ENCODE measurements at places on chromosomes 13 and 19.

DNA sequence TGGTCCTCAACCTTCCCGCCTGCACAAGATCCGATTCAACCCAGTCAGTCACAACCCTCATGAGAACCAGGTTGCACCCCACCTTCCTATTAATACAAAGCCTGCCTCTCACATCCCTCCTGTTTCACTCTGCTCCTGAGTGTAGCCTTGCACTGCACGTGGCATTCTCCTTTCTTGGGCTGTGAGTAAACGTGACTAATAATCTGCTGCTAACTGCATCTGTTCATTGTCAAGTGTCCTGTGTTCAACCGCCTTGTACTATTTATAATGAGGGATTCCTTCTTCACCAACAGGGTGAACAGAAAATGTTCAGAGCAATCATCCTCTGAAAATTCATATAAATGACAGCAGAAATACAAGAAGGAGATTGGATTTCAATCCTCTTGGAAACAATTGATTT is 1608.2 kb downstream of the SLITRK5 start:
- DNase-seq, result no peak

DNA sequence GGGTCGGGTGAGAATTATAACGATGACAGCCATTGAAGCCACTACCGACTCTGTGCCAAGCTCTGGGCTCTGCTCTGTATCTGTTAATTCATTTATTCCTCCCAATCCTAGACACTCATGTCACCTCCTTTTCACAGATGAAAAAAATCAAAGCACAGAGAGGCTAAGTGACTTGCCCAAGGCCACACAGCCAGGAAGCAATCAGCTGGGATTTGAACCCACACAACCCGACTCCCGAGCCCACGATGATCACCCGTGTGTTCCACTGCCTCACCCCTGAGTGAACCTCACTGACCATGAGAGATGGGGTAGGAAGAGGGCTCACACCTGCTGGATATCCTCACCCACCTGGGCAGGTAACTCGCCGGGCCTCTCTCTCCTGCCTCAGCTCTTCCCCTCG is 40.1 kb downstream of the ZNF473 start:
- no peak for DNase-seq

GRCh38 chr19:49133621-49134454 is 14.5 kb downstream of the PPFIA3 start:
- DNase-seq, result no peak

DNA sequence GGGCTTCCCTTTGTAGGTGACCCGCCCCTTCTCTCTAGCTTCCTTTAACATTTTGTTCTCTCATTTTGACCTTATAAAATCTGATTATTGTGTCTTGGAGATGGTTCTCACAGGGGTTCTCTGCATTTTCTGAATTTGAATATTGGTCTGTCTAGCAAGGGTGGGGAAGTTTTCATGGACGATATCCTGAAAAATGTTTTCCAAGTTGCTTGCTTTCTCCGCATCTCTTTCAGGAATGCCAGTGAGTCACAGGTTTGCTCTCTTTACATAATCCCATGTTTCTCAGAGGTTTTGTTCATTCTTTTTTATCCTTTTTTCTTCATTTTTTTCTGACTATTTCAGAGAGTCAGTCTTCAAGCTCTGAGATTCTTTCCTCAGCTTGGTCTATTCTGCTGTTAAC is 53.6 kb downstream of the POSTN start:
- no peak for DNase-seq

DNA sequence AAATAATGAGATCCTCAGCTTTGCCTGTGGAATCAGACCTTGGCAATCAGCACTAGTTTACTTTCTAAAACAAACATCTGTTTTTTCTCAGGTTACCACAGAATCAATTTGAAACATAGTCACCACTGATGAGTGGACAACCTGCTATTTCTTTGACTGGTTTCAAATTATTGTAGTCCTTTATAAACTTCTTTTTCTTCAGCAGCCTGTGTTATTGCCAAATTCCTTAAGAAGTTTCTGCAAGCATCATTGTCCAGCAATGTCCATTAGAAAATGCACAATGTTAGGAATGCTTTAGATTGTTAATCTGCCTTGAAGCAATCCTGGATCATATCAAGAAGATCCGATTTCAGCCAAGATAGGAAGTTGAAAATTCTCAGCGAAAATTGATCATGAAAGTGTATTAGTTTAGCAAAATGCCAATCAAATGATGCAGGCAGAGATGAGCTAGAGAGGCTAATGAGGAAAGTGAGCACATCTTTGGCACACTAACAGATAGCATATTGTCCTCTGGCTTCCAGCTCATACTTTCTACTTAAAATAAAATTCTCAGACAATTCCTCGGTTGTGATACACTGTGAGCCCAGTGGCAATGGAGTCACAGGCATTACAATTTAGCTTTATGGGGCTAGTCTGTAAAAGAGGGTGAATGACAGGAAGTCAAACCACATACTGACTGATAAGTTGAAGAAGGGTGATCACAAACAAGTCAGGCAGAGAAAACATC is 270.6 kb downstream of the SLITRK6 start:
- DNase-seq, result no peak

DNA sequence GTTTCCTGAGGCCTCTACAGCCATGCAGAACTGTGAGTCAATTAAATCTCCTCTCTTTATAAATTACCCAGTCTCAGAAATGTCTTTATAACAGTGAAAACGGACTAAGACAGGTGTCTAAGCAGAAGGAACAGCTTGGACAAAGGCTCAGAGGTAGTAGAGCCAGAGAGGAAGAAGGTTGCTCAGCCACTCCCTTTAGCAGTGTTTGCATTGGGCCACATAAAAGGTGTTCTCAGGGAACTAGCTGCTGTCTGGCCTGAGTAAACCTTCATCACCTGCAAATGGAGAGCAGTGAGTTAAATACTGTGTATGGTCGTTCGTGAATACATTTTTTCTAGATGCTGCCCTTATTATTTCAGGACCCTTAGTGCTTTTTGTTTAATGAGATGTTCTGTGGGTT is 383.4 kb downstream of the EFNB2 start:
- no peak for DNase-seq

GRCh38 chr19:5473646-5474045 is 18.4 kb downstream of the ZNRF4 start:
- no peak for DNase-seq

DNA sequence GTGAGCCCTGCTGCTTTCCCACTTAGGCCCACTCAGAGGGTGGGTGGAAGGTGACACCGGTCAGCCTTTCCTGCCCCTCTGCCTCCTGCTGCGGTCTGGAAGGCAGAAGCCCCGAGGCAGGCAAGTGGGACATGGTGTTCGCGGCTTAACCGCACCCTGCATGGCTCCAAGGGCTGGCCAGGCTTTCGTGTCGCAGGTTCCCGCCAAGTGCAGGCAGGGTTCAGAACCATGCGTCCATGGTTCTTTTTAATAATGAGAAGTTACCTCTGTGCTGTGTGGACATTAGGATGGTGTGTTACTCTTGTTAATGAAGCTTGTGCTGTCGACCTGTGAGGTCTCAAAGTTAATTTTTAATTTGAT is 986 bp downstream of the DGKH start:
- DNase-seq, result no peak

- DNase-seq, result no peak
Measured at GRCh38 chr19:18863843-18864362, 32.1 kb downstream of the CERS1 start.

- no peak for DNase-seq
Measured at GRCh38 chr19:15902254-15902653, 4.4 kb upstream of the CYP4F2 start.

DNA sequence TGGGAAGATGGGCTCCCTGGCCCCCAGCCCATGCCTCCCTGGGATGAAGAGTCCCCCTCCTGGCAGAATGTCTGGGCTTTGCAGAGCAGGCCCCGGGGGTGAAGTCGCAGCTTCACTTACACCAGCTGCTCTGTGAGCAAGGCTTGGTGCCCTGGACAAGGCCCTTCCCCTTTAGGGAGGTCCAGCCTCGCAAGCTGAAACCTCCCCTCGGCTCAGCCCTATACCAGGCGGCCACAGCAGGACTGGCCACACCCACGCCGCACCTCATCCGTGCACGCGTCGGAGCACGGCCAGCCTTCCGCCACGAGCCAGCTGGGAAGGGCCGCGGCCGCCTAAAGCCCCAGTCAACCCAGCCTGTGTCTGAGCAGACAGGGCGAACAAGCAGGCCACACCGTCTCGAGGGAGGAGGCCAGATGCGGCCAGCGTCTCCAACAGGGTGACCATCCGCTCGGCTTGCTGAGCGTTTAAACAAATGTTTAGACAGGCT is 83.2 kb upstream of the MCF2L start:
- DNase-seq, result no peak

DNA sequence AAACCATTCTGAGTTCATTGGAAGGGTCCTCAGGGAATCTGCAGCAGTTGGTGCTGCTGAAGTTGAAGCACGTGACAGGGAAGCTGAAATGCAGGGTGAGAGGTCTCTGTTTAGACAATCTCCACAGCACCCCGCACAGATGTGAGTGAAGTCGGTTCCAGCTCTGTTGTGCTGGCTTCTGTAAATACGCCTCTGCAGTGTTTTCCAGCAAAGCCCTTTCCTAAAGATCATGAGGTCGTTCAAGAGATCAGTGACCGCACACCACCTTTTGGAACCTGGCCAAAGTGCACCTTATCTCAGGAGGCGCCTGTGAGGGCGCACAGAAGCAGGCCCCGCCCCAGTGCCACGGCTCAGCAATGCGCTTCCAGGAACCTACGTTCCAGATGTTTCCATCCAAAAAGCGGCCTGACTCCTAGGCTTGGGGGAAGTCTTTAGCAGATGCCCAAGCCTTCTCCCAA is 10.8 kb downstream of the CUL4A start:
- no peak for DNase-seq

- DNase-seq, result no peak
Measured at GRCh38 chr19:4295972-4296771, 6.0 kb downstream of the TMIGD2 start.

DNA sequence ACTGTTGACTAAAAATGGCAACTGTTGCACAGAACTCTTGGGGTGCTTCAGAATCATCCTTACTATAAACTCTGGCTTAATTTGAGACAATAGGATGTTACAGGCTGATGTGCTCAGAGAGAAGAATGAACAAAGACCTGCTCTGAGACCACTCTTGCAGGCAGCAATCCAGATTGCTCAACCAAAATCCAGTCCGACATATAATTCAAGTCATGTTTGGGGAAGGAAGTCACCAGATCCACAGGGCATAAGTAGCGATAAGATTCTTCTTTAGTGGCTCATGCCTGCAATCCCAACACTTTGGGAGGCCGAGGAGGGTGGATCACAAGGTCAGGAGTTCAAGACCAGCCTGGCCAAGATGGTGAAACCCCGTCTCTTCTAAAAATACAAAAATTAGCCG is 20.6 kb downstream of the MTMR6 start:
- DNase-seq, result no peak

GRCh38 chr13:110610955-110611595 is 4.3 kb upstream of the NAXD start:
- DNase-seq, result no peak

GRCh38 chr19:23313196-23313595 is 63.0 kb upstream of the ZNF724 start:
- no peak for DNase-seq

GRCh38 chr19:18108897-18109296 is 11.3 kb downstream of the MAST3 start:
- DNase-seq, result no peak

DNA sequence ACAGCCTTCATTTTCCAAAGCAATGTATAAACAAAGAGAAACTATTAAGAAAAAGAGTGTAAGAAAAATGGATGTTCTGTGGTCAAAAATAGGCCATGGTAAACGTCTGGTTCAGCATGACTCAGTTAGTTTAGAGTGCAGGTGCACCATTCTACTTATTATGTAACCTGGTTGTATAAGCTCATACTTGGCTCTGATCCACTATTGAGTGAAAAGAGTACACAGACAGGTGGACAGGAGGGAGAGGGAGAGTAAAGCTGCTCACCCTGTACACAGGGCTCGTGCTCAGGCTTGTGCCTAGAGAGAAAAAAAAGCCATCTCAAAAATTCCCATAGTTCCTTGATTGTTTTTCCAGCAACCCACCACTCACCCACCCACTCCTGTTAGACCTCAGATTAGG is 85.8 kb upstream of the ZNF91 start:
- no peak for DNase-seq

DNA sequence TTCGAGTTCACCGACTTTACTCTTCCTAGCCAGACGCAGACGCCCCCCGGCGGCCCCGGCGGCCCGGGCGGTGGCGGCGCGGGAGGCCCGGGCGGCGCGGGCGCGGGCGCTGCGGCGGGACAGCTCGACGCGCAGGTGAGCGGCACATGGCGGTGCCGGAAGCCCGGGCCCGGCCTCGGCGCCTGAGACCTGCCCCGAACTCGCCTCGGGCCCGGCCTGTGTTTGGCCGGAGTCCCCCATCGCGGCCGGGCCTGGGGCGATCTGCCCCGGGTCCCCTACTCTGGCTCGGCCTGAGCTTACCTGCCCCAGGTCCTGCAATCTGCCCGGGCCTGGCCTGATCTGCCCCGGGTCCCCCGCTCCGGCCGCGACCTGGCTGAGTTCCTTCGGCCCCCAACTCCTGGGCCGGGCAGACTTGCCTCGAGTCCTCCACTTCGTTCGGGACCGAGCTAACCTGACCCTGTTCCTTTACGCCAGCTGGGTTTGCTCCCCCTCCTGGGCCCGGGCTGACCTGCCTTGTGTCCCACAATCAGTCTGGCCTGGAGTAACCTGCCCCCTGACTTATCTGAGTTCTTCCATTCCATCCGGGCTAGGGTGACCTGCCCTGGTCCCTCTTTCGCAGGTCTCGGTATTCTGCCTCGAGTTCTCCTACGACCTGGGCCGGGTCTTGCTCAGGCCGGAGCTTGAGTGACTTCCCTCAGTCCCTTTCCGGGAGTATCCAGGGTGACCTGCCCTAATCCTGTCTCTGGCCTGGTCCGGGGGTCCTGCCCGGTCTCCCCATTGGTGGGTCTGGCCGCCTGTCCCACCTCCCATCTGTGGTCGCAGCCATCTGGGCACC is 764 bp downstream of the UPF1 start:
- DNase-seq, result peak; percentile 7

GRCh38 chr13:102097708-102098107 is 304.1 kb downstream of the FGF14 start:
- DNase-seq, result no peak

DNA sequence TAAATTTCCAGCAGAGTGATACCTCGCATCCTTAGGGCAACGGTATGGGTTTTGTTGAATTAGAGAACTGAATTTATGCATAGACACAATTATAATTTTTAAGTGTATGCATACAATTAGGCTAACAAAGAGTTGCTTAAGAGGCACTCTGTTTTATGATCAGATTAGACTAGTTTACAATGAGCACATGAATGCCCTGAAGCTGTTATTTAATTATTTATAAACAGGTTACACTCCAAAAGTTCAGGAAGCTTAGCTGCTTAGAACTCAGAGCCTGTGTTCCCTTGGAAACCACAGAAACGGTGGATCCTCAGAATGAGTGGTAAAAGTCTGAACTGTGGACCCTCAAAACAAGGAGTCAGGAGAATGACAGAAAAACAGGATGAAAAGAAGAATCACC is 72.5 kb upstream of the FBXL3 start:
- DNase-seq, result no peak

- DNase-seq, result no peak
Measured at GRCh38 chr19:55355213-55355821, 798 bp upstream of the COX6B2 start.

Measured in stimulated activated CD4-positive, alpha-beta T cell treated with anti-CD3 and anti-CD28 coated beads, Interleukin-15, amount 100 ng/mL, for 1 hour (primary cell).